SK-MEL-5 (cell line): ENCODE measurements at places on chromosomes 2 and 18. TPM values are rescaled to one million over a fixed set of nuclear protein-coding genes. Genes with fewer than 3 reads are reported as not detected.

TLX2 gene
- total RNA-seq: 0.16 and 0.55 TPM in 2 replicates

TRIP12 gene
- total RNA-seq: 115 and 125 TPM in 2 replicates

TMEM37 gene
- not detected in 2 replicates for total RNA-seq

TRIM54 gene
- total RNA-seq: not detected in 2 replicates

CLEC4F gene
- not detected in 2 replicates for total RNA-seq

IL36B gene
- not detected in 2 replicates for total RNA-seq

RNU2-63P gene
- total RNA-seq: not detected in 2 replicates

CCBE1 gene
- total RNA-seq: 0.29 TPM in 2 replicates

EN1 gene
- total RNA-seq: 0.21 TPM in 1 of 2 replicates, not detected in the other

CPLX4 gene
- total RNA-seq: not detected in 2 replicates

PRSS56 gene
- not detected in 2 replicates for total RNA-seq

PER2 gene
- 1.8 and 2.2 TPM in 2 replicates for total RNA-seq

ASB18 gene
- total RNA-seq: not detected in 2 replicates

UGT1A8 gene
- not detected in 2 replicates for total RNA-seq

CAPN14 gene
- 0.24 and 0.42 TPM in 2 replicates for total RNA-seq

C1QL2 gene
- not detected in 2 replicates for total RNA-seq

TFCP2L1 gene
- 0.08 and 0.13 TPM in 2 replicates for total RNA-seq

CROCC2 gene
- total RNA-seq: not detected in 2 replicates

BOLL gene
- not detected in 2 replicates for total RNA-seq

DOK6 gene
- total RNA-seq: 0.24 and 2.4 TPM in 2 replicates

GAL3ST2 gene
- not detected in 2 replicates for total RNA-seq

STK17B gene
- total RNA-seq: 6.5 and 6.7 TPM in 2 replicates

ZDBF2 gene
- total RNA-seq: 13.1 and 14.0 TPM in 2 replicates

ONECUT2 gene
- 1.8 and 2.0 TPM in 2 replicates for total RNA-seq

IL1F10 gene
- not detected in 2 replicates for total RNA-seq

NHEJ1 gene
- 25.5 and 28.4 TPM in 2 replicates for total RNA-seq

IL36G gene
- not detected in 2 replicates for total RNA-seq

SP9 gene
- 0.11 and 0.13 TPM in 2 replicates for total RNA-seq

PPP1R1C gene
- 0.67 and 2.0 TPM in 2 replicates for total RNA-seq

TMEM127 gene
- 22.2 and 23.0 TPM in 2 replicates for total RNA-seq

TM4SF20 gene
- not detected in 2 replicates for total RNA-seq

OTOS gene
- total RNA-seq: not detected in 2 replicates

NT5DC4 gene
- total RNA-seq: 0.13 TPM in 1 of 2 replicates, not detected in the other

UGT1A4 gene
- total RNA-seq: not detected in 2 replicates

RIF1 gene
- 29.6 and 37.0 TPM in 2 replicates for total RNA-seq

GPR35 gene
- total RNA-seq: 0.05 TPM in 1 of 2 replicates, not detected in the other

SERPINB13 gene
- total RNA-seq: not detected in 2 replicates

SRD5A2 gene
- total RNA-seq: not detected in 2 replicates

GPBAR1 gene
- total RNA-seq: not detected in 2 replicates

KIF1A gene
- 0.50 TPM in 1 of 2 replicates, not detected in the other for total RNA-seq

NDUFAF7 gene
- total RNA-seq: 28.7 and 31.0 TPM in 2 replicates

GAD1 gene
- 18.1 and 23.5 TPM in 2 replicates for total RNA-seq

ALLC gene
- not detected in 2 replicates for total RNA-seq

POU3F3 gene
- 2.2 TPM in 2 replicates for total RNA-seq

LCT gene
- total RNA-seq: not detected in 2 replicates

VWA3B gene
- total RNA-seq: not detected in 2 replicates

ANKRD30BL gene
- total RNA-seq: not detected in 2 replicates

MYOM1 gene
- 0.26 and 0.72 TPM in 2 replicates for total RNA-seq
